Stimulated activated CD4-positive, alpha-beta T cell treated with anti-CD3 and anti-CD28 coated beads, Interleukin-15, amount 100 ng/mL, for 24 hours (primary cell): ENCODE measurements at places on chromosomes 3 and 15.

DNA sequence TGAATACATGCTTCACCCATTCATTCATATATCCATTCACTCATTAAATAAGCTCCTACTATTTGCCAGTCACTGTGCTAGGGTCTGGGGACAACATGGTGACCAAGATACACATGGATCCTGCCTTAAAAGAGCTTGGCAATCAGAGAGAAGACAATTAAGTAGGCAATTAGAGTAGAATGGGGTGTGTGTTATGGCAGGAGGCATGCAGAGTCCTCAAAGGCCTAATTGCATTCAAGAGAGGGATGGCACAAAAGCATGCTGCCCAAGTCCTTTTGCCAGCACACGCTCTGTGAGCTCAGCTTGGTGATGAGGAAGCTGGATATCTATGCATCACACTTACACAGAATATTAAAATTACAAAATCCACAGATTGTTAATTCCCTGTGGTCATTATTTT is 2.8 kb upstream of the PRICKLE2 start:
- no peak for DNase-seq

DNA sequence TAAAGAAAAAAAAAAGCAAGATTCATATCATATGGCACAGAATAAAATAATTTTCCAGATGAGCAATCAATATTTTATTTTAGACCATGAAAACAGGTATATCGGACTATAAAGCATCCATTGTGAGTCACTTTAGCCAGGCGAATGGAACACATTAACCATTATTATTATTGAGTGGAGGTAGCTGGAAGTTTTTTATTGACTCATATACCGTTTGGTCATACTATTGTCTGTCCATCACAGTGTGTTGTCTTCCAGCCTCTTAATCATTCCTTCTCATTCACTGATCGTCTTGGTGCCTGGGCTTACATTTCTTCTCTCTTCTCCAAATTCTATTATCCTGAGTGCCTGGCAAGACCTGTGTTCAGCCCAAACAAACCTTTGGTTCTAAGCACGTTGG is 634.8 kb downstream of the MECOM start:
- no peak for DNase-seq

DNA sequence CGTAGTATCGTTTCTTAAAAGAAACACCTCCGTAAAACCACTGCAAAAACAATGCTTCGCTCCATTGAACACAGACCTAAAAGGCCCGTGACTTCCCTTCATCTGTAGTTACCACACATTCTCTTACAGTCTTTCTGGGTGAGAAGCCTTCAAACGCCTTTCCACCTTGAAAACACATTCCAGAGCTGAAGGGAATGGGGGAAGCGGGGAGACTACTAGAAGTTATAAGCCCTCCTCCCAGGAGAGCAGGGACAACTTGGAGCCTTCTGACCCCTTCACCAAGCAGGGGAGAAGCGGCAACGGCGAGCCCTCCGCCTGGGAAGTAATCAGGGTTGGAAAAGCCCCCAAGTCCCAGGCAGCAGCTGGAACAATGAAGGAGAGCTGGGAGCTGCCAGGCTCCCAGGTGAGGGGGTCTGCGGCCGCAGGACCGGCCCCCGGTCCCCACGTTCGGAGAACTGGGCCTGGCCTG is 461 bp downstream of the SECISBP2L start:
- DNase-seq: peak; percentile 11

DNA sequence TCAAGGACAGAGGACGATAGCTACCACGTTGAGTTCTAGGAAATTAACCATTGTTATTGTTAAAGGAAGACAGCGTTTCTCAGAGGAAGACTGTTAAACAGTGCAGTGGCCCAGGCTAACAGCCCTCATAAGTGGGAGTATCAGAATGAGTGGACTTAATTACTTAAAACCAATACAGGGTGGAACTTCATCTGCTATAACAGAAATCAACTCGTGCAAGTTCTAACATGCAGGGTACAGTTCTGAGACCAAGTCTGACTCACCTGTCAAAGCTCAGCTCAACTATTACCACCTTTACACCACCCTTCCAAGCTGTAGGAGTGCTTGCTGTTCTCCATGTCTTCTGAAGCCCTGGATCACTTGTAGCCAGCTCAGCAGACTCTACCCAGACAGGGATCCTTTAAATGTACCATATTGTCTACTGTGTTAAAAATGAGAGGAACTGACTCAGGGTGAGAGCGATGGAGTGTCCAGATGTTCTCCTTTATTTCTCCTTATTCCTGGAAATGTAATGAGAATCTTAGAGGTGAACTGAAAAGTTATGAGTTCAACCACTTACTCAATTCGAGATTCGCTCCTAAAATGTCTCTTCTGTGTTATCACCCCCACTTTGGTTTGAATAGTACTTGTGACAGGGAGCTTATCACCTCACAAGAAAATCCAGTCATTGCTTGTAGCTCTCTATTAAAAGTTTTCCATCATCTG is 26.5 kb downstream of the CD86 start:
- DNase-seq: no peak

DNA sequence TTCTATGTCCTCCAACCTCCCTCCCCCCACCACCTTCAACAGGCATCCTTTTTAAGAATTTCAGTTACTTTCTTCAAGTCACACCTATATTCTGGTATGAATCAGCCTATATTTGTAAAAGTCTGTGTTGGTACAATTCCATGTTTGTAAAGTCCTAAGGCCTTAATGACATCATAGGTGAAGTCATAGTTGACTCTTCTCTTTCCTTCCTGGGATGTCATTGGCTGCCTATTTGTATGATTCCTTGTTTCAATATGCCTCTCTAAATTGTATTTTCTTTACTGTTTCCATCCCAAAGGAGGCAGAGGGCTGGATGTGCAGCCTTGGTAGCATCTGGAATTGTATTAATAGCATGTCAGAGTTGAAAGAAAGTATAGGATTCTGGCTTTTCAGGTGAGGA is 56.5 kb downstream of the ADAMTSL3 start:
- no peak for DNase-seq

DNA sequence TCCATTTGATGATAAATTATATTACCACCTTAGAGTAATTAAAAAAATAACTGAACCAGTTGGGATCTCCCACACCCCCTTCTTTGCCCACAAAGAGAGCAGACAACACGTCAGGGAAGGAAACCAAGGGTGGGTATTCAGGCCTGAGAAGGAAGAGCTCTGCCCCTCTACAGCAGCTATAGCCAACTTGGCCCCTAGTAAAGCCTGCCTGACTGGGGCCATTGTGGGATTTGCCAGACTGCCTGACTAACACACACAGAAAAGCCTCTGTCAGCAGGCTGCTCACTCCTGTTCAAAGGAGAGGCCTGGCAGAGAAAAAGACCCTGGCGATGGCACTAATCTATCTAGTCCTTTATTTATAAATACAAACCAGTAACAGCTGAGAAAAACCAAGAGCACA is 41.4 kb downstream of the ATP8B4 start:
- no peak for DNase-seq
